ENCODE measurements at places on chromosomes 4 and X.

GRCh38 chr4:139311909-139312308 lies 9.6 kb upstream of the NDUFC1 start:
- no peak for DNase-seq

GRCh38 chr4:75249739-75250138 lies 264.5 kb downstream of the RCHY1 start:
- no peak for DNase-seq

DNA sequence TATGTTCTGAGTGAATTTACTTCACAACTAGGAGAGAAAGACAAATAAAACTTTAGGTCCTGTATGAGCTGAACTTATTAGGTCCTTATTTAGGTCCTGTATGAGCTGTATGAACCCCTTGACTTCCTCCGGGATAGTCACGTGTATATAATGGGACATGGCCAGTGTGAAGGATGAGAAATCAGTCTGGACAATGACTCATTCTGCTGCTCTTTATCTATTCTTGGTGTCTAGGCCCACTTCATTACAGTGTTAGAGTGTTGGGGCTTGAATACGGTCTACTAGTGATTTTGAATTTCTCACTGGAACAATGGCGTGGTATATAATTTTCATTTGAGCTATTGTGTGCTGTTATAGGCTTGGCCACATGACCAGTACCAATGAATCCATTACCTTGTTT lies 21.9 kb downstream of the STK26 start:
- DNase-seq: no peak

DNA sequence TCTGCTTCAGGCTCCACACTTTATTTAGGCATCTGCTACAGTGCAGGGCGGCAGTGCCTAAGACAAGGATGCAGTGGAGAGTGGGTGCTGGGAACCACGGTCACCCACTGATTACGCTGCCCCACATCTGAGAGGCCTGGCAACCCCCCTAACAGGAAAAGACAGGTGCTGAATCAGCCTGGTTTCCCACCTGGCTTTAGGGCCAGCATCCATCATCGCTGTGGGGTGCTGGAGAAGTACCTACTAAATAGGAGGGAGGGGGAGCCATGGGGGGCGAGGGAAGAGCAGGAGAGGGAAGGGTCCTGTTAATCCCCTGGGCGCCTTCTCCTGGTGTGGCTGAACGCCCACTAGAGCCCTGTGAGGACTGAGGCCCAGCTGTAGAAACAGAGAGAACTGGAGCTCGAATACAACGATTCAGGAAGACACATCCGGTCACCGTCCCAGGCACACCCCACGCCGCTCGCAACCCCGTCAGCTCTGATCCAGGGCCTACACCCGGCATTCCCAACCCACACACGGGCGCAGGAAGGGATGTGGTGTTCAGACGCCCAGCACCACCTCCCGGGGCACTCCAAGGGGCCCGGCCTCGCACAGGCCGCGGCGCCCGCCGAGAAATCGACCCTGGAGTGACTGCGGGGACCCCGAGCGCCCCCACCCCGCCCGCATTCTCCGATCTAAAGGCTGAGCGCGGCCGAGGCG lies 554 bp downstream of the DCTD start:
- DNase-seq: no peak

- DNase-seq: no peak
These were observed 7.6 kb upstream of the DUSP9 start for GRCh38 chrX:153639177-153640044.

- no peak for DNase-seq
These were observed 364.4 kb upstream of the INTU start for GRCh38 chr4:127268367-127268766.

DNA sequence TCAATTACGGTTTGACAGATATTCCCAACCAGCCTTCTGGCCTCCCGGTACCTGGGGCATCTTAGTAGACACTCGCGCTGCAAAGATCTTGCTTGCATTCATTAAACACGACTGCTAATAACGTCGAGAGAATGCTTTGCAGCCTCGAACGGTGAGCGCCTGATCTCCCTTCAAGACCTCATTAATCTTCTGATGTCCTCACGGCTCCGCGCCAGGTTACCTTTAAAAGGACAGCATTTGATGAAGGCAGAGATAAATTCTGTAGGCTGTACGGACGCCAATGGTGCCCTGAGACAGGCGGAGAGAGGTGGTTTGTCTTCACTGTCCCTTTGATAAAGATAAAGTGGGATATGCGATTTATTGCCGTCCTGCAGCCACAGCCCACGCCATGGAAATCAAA lies 64.2 kb downstream of the SHOX start:
- DNase-seq: no peak

GRCh38 chr4:186871856-186872255 lies 148.2 kb upstream of the FAT1 start:
- DNase-seq: no peak

GRCh38 chrX:46841346-46841745 lies 4.5 kb downstream of the RP2 start:
- no peak for DNase-seq

DNA sequence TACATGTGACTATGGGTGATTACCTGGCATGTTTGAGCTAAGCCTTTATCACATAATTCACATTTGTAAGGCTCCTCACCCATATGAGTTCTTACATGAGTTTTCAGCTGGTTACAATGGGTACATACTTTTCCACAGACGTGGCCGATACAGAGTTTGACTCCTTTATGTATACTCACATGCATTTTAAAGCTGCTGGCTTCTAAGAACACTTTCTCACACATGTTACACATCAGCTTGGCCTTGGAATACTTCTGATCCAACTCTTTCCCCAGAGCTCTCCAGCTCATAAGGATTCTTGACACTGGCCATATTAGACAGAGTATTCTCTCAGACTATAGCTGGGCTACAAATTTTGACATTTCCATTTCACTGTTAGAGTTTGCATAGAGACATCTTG lies 66.3 kb downstream of the TAB3 start:
- no peak for DNase-seq

DNA sequence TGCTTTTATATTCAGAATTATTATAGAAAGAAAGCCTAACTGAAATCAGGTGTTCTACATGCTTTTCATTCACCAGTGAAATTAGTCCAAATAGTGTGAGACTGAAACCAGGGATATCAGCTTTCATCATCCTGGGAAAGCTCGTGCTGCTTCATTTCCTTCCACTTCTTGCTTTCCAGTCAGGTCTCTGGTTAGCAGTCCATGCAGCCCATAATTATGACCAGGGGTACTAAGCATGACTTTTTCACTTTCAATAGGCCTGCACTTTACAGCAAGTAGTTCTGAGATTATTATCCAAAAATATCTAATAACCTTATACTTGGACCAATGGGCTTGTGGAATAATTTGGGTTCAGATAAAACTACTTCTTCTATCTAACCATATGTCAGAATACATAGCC lies 673.2 kb upstream of the MAGEB2 start:
- DNase-seq: no peak

GRCh38 chr4:136725286-136726081 lies 806.8 kb downstream of the PCDH18 start:
- no peak for DNase-seq

- no peak for DNase-seq
These were observed 56.7 kb downstream of the SPINK2 start for GRCh38 chr4:56764775-56765174.

- DNase-seq: no peak
These were observed 61.1 kb upstream of the STS start for GRCh38 chrX:7086384-7086783.

- DNase-seq: no peak
These were observed 59.0 kb downstream of the ANXA10 start for GRCh38 chr4:168151327-168151726.

DNA sequence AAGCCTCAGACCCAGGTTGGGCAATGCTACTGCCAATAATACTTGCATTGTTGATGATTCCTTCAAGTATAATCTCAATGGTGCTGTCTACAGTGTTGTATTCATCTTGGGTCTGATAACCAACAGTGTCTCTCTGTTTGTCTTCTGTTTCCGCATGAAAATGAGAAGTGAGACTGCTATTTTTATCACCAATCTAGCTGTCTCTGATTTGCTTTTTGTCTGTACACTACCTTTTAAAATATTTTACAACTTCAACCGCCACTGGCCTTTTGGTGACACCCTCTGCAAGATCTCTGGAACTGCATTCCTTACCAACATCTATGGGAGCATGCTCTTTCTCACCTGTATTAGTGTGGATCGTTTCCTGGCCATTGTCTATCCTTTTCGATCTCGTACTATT lies 7.4 kb downstream of the LPAR4 start:
- no peak for DNase-seq

- DNase-seq: no peak
These were observed 72.0 kb downstream of the TMEM144 start for GRCh38 chr4:158282252-158282651.

DNA sequence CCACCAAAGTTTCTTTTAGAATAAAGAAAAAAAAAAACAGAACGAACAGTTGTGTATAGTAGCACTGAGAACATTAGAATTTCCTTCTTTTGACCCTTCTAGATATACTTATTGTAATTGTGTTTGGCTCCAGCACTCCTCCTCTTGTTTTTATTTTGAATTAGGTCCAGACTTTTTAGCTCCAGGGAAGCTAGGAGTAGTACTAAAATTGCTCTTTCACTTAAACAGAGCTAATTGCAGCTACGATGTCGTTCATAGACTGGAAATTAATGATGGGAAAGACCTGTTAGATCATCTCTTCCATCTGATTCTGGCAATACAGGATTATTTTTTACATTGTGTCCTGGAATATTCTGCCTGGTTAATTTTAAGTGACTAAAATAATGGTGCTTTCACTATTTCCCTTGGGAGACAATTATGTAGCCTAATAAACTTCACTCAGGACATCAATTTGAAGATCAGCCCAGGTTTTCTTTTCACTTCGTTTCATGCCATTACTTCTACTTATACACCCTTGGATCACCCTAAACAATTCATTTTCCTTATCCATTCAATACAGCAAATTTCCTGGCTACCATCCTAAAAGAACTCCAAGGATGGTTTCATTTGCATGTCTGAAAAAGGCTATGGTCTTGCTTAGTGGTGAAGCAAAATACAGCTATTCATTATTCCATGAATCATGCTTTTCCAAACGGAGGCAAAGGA lies 480.8 kb upstream of the TECRL start:
- no peak for DNase-seq

- DNase-seq: no peak
These were observed 267.7 kb upstream of the GALNT7 start for GRCh38 chr4:172900900-172901299.

DNA sequence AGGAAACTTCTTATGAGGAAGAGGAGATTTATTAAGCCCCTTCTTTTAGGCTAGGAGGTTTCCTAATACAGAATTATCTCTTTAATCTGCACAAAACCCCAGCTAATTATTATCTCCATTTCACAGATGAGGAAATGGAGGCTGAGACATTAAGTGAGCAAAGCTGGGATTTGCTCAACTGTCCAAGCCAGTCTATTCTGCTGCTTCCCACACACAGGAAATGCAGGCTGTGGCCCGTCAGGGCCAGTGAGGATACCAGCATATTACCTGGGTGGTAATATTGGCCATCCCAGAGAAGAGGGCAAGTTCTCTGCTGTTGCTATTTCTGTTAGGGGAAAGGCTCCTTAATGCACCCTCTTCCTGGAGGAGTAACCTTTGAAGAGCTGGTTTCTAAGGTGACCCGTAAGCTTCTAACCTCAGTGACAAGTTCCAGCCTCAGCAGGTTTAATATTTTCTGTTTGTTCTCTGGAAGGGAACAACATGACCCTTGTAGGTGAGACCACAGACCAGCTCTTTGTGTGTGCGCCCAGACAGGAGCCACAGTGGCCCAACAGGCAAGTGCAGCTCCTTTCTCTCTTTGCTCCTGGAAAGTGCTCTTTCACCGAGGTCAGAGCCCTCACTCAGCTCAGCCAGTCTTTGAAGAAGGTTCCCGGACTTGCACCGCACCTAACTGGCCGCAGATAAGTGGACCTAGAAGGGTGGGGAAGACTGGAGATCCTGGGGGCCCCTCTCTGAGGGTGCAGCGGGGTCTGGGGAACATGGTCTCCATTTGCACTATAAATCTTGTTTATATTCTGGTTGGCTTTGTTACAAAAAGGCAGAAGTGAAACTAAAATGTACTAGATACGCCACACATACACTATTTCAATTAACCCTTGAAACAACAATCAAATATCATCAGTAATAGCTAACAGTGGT lies 35.5 kb downstream of the TBC1D9 start:
- DNase-seq: no peak

DNA sequence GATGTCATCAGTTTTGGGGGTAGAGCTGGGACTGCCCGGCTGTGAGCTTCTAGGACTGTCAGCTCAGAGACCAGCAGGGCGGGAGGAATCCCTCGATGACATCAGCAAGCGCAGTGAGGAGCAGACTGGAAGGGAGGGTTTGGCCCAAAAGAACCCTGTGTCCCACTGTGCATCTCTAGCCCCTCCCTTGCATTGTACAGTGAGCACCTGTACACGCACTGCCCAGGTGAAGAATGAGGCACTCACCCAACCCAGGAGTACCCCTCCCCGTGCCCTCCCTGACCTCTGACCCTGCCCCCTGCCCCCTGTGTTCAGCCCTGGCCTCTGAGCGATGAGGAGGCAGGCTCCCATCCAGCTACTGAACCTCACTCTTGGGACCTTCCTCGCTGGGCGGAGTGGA lies 92.9 kb downstream of the HMX1 start:
- DNase-seq: no peak

GRCh38 chr4:3231471-3231870 lies 17.5 kb upstream of the MSANTD1 start:
- DNase-seq: no peak

DNA sequence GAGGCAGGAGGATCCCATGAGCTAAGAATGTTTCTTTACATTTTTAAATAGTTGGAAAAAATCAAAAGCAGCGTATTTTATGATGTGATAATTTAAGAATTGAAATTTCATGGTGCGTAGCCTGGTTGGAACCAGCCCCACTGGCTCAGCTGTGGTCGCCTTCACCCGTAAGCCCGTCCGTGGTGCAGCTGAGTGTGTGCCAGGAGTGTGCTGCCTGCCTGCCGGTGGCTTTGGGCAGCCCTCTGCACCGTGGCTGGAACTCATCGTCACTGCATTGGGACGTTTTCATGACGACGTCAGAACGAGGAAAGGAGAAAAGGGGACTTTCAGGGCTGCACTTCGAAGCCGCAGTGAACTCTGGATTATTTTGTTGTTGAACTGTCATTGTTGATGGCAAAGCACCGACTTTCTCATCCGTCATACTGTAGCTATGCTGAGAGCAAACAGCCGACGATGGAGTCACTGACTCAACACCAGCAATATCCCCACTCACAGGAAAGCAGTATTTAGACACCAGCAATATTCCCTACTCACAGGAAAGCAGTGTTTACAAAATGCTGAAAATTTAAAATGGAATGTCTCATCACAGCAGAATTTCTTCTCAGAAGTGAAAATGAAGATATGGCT lies 35.1 kb downstream of the PCGF3 start:
- peak; percentile 30 for DNase-seq

DNA sequence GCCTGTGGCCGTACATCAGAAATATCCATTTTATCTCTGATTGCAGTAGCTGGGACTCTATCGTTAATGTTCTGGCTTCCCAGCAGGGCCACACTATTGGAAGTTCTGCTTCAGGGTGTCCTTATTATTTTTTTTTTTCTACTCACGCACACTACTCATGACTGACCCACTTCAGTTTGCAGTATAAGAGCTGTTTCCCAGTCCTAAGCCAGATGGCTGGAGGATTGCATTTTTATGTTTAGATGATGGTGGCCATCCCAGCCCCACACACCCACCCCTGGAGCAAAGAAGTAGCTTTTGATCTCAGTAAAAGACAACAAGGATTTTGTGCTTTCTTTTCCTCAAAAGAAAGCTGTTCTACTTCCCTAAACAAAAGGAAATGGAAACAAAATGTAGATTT lies 557.0 kb upstream of the GALNTL6 start:
- no peak for DNase-seq
